Stimulated activated CD8-positive, alpha-beta memory T cell treated with anti-CD3 and anti-CD28 coated beads, Interleukin-12 subunit alpha, Interleukin-12 subunit beta, amount 100 ng/mL, for 4 hours (primary cell): ENCODE measurements at places on chromosomes 4 and X.

DNA sequence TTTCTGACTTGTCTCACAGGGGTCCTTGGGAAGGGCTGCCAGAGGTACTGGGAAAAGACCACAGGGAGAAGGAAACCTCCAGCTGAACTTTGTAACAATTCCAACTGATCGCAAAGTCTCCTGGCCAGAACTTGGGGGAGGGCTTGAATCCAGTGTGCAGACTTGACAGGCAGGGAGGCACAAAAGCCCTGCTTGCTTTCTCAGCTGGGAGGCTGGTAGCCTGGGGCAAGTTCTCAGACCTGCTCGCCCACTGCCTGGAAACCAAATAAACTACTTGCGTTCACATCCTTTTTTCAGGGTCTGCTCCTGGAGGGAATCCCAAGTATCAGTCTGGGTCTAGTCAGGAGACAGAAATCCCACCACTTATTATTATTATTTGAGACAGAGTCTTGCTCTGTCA is 48.0 kb upstream of the CASK start:
- no peak for DNase-seq

- no peak for DNase-seq
Observed at GRCh38 chr4:172806841-172807240, 361.8 kb upstream of the GALNT7 start.

DNA sequence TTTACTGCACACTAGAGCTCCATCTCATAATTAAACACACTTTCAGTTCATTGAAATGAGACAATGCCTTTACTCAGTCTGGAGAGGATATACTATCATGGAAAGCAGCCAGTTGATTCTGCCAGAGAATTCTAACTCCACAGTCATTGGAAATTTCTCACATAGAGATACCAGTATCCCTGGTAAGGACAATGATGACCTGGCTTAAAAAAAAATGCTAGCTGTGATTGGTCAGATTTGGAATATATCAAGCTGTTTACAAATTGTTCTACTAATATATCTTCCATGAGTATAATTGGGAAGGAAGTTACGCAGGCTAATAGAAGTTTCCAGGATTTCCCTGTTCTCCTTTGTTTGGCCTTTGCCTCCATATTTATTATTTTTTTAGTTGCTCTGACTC is 34.5 kb upstream of the TLL1 start:
- DNase-seq: no peak

GRCh38 chr4:168353746-168354145 is 35.2 kb upstream of the DDX60 start:
- no peak for DNase-seq

- DNase-seq: no peak
Observed at GRCh38 chr4:131054489-131055019, 1958.6 kb downstream of the C4orf33 start.

- DNase-seq: no peak
Observed at GRCh38 chrX:47172549-47172948, 21.1 kb upstream of the UBA1 start.

DNA sequence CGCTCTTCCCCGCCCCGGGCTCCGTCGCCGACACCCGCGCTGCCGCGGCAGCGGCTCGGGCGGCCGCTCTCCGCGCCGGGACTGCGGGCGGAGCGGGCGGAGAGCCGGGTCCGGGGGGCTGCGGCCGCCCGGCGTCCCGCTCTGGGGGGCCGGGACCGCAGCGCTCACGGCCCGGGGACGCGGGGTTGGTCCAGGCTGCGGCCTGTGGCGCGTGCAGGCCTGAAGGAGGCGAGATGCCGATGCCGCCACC is 492 bp downstream of the GALNT7 start:
- no peak for DNase-seq

DNA sequence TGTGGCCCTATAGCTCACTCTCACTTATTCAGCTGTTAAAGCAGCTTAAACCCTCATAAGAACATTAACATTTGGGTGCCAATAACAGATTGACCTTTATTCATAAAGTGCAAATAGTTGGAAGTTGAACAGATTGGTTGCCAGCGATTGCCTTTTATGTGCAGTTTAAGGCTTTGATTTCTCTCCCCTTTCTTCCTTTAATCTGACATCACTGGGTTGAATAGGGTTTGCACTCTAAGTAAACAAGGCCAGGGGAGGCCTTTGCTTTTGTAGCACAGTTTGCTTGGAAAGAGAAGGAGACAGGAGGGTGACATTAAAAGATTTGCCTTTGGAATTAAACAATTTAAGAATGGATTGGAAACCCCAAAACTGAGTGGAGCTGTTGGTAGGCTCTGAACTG is 114.3 kb downstream of the NKX6-1 start:
- DNase-seq: no peak

DNA sequence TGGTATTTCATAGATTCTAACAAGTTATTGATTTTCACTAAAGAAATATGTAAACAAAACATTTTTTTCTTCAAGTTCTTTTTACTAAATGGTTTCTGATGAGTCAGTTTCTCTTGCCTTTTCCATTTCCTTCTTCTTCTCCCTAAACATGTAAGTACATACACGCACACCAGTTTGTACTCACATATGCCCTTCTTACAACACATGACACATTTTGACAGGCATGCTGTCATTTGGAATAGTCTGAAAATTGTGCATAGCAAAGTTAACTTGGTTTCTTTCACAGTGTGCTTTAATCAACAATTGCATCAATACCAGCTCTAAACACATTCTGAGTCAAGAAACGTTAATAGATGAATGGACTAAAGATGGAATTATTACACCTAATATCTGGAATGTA is 35.1 kb downstream of the PRSS12 start:
- DNase-seq: no peak

- DNase-seq: no peak
Observed at GRCh38 chr4:57098941-57099340, 11.2 kb downstream of the IGFBP7 start.

DNA sequence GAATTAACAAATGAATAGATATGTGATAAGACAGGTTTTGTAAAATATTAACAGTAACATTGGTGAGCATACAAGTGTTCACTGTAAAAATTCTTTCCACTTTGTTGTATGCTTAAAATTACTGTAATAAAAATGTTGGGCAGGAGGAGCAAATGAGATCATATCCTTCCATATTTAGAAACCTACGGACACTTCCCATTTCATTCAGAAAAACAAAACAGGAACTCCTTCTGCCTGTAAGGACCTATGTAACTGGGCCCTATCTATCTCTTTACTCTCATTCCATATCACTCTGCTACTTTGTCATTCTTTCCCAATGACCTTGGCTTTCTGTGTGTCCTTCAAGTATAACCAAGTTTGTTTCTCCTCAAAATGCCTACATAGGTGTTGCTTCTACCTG is 53.7 kb upstream of the SLC39A8 start:
- DNase-seq: no peak

- DNase-seq: no peak
Observed at GRCh38 chr4:25246680-25247611, 13.1 kb downstream of the PI4K2B start.

- no peak for DNase-seq
Observed at GRCh38 chrX:69125094-69125493, 40.2 kb downstream of the PJA1 start.

DNA sequence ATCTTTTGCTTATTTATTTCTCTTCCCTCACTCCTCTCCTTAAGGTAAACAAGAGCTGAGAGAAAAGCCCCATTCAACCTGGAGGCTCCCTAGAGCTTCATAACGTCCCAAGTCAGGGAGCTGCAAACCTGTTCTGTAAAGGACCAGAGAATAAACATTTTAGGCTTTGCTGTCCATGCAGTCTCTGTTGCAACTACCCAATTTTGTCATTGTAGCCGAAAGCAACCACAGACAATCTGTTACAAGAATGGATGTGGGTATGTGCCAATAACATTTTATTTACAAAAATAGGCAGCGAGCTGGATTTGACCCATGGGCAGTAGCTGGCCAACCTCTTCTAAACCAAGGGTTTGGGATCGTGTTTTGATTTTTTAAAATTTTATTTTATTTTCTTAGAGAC is 71.3 kb upstream of the TBL1X start:
- no peak for DNase-seq

GRCh38 chrX:38166478-38167083 is 54.1 kb downstream of the SRPX start:
- DNase-seq: no peak

GRCh38 chr4:47031011-47031678 is at the start of gene GABRB1:
Gene GABRB1, plus strand, starts transcription at chr4:47031567.
- DNase-seq: no peak

DNA sequence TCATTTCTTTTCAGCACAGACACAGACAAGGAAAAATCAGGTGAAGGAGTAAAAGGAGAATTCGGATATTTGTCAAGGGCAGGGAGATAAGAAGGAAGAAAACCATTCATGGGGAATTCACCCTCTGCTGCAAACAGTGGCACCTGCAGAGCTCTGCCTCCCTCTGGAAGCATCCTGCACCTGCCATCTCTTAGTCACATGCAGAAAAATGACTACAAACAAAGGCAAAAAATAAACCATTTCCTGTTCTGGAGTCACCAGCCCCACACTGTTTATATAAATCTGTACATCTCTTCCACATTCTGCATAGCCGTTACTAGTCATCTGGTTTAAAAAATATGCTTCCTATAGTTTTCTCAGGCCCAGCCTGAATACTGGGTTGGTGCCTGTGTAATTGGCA is 205.3 kb downstream of the ARAP2 start:
- DNase-seq: no peak

DNA sequence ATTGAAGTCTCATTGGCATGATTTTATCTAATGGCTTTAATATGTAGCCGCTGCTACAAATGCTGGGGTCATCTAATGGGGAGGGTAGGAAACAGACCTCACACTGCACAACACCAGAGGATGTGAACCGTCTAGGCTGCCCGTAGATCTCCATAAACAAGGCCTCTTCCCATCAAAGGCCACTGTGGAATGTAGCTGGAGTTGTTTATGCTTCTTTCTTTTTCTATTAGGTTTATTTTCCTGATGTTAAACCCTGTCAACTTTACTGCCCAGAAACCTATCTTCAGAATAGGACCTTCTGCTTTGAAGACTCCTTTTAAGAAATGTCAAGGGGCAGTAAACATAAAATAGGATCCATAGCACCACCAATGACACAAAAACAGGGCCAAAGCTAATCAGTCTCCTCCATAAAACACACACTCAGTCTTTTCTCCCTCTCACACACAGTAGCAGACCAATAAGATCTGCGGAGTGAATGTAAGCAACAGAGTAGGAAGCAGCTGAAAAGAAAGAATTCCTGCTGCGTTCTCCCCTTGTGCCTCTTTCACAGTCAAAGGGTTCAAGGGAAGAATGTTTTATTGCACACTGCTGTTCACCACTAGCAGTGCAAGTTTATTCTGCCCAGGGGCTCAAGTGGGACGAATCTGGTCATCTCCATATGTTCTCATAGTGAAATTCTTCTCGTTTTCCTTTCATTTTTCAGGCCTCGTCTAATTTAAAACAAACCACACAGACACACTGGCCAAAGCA is 72.2 kb downstream of the MAML3 start:
- DNase-seq: no peak

GRCh38 chrX:30224536-30224935 is 5.9 kb upstream of the MAGEB3 start:
- no peak for DNase-seq

- no peak for DNase-seq
Observed at GRCh38 chrX:9582956-9583355, 118.1 kb downstream of the TBL1X start.

DNA sequence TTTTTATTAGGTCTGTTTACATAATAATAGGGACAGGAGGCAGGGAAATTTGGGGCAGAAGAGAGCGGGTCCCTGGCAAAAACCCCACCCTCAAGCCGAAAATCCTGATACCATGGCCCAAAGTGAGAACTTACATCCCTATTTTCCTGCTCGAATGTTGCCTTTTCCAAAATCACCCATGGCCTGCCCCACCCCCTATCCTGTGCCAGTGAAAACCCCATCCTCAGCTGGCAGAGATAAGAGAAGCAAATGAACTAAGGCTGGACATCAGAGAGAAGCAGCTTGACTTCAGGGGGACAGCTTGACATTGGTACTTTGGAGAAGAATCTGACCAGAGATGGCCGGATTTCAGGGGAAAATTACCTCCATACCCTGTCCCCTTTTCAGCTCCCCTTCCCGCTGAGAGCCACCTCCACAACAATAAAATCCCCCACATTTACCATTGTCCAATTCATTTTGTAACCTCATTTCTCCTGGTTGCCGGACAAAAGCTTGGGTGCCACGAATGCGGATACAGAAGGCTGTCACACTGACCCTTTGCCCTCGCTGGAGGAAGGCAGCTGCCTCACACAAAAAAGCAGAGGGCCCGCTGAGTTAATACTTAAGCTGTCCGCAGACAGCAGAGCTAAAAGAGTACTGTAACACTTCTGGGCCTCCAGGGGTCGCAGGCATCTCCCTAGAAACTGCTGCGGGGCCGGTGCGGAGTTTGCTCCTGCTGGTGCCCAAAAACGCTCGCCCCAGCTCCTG is 196.2 kb downstream of the SNCA start:
- no peak for DNase-seq

DNA sequence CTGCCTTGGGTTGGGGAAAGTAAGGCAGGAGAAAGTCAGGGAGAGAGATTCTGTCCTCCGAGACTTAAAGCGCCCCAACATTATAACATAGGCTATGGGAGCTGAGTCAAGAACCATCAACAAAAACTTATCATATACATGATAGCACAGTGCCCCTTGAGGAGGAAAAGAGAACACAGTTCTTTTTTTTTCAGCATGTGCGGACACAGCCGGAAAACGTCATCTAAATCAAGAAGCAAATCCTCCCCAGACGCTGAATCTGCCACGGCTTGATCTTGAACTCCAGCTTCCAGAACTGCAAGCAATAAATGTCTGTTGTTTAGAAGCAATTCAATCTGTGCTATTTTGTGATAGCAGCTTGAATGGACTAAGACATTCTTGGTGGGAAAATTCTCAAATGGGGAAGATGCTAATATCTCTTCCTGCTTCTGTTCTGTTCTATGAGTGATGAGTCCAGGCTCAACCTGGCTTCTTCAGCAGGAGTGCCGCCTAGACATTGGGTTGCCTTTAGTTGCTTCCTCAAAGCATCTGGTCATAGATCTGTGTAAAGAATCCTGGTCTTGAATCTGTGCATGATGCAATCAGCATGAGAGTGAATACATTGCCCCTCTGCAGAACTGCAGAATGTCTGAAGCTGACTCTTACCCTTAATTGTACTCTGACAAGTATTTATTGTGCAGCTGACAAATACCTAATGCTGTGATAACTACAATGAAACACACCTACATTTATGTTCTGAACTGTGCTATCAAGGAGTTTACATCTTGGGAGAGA is 549.8 kb upstream of the PRKX start:
- DNase-seq: no peak

GRCh38 chrX:34546366-34546765 is 110.7 kb downstream of the TMEM47 start:
- no peak for DNase-seq

DNA sequence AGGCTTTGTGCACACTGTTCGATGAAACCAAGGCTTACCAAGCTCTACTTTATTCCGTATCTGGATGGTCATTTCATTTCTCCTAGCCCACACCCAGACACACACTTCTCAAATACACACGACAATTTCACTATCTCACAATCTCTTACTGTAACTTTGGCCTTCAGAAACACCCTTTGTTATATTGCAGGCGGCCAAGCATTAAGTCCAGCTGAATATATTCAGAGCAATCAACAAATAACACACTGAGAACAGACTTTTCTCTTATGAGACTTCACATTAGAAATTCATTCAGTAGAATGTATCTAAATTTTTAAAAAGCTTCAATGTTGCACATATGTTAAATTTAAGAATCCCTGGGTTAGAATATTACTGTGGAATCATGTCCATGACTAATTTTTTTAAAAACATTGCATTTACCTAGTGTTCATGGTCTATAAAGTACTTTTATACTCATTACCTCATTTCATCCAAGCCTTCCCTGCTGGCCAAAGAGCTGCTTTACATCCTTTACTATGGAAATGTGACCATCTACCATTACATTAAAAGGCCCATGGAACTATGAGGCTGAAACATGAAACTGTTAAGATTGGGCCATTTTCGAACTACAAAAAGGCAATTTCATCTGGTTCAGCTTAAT is 10.5 kb upstream of the MAGEB17 start:
- DNase-seq: no peak
